ENCODE measurements at places on chromosomes 13 and 19.
A peak's percentile ranks its signal among the peaks of the same experiment; 100 is the strongest.

DNA sequence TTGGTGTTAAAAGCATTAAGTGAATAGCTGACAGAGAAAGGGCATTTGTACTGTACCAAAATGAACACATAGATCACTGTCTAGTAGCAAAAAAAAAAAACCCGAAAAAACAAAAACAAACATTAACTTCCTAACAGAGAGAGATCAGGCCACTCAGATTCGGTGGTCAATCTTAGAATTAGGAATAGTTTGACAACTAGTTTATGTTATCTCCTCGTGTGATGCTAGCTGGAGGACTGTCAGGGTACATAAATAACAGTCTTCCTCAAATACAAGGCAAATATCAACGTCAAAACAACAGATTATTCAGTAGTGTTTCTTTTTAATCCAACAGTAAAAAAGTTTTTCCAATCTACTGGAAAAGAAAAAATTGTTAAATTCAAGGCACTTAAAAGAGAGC, 1.7 kb downstream of the ZMYM5 start:
- no peak for DNase-seq

GRCh38 chr13:112845511-112846144, 123.4 kb upstream of the MCF2L start:
- DNase-seq, result no peak

DNA sequence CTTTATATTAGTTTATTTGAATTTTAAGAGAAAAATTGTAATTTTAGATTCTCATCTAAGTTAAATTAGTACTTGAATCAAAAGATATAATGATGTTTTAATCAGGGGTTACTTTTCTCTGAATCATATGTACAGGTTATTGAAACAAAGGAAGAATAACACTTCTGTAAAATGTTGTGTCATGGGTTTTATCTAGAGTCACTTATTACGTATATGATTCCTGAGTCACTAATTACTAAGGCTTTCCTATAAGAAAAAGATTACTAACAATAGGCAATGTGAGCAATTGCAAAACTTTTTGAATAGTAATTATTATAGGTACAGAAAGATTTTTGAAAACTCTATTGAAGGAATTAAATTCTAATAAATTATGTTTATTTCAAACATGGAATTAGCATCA, 99.2 kb upstream of the KLF5 start:
- DNase-seq, result no peak

GRCh38 chr13:113260996-113261395, 36.0 kb upstream of the LAMP1 start:
- no peak for DNase-seq

- no peak for DNase-seq
Measured at GRCh38 chr19:36265064-36265463, 50.2 kb downstream of the ZNF146 start.

DNA sequence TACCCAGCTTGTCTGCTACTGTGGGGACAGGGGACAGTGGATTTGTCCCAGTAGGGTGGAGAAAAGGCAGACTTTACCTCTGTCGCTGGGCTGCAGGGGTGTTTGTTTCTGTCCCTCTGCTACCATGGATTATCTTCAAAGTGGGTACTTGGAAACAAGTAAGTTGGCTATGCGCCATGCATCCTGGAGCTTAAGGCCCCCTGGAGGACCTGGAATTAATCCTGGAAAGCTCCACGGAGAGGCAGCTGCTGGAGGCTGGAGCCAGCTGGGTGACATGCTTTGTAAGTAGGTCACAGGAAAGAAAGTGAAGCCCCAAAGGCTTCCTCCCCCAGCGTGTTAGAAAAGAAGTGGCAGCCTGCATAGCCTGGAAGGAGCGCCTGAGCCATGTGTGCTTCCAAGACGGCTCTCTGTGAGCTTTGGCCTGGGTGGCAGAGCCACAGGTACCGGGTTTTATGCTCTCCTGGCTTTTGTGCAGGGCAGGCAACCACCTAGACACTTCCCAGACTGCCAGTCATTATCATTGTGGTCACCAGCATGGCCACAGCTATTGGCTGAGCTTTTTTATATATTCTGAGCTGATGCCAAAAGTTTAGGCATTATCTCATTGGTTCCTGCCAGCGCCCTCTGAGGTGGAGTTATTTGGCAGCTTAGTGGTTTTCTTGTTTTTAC, 9.5 kb downstream of the B3GLCT start:
- DNase-seq, result peak; percentile 60

Measured in Ammon's horn (tissue), 1 donor.